ENCODE measurements at places on chromosomes 2 and 18.

- no peak for DNase-seq
Measured at GRCh38 chr2:215397632-215398341, 38.1 kb downstream of the FN1 start.

GRCh38 chr2:62410926-62411456 is 95.0 kb downstream of the TMEM17 start:
- no peak for DNase-seq

- no peak for DNase-seq
Measured at GRCh38 chr2:39723946-39724827, 54.9 kb downstream of the THUMPD2 start.

DNA sequence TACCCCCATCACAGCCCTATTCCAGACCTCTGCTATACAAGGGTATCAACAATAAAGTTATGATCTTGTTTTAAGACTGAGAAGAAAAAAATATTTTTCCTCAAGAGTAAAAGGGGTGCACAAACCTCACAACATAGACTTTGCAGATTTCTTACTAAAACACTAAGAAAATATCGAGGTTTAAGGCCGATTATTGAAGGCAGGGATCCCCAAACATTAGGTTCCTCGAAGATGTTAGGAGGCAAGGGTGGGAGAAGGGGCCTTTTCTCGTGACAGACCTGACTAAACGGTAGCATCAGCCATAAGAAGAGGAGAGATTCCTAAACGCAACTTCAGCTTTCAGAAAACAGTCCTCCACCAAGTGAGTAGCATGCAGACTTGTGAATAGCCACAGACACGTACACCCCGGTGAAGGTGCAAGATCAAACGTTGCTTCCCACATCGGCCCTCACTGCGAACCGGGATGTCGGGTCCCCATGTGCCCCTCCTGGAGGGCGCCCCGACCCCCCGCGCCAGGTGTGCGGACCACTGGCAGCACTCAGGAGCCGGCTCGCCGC is 678 bp downstream of the PIAS2 start:
- peak; percentile 10 for DNase-seq

GRCh38 chr2:60679036-60679780 is 76.9 kb upstream of the PAPOLG start:
- DNase-seq = no peak

DNA sequence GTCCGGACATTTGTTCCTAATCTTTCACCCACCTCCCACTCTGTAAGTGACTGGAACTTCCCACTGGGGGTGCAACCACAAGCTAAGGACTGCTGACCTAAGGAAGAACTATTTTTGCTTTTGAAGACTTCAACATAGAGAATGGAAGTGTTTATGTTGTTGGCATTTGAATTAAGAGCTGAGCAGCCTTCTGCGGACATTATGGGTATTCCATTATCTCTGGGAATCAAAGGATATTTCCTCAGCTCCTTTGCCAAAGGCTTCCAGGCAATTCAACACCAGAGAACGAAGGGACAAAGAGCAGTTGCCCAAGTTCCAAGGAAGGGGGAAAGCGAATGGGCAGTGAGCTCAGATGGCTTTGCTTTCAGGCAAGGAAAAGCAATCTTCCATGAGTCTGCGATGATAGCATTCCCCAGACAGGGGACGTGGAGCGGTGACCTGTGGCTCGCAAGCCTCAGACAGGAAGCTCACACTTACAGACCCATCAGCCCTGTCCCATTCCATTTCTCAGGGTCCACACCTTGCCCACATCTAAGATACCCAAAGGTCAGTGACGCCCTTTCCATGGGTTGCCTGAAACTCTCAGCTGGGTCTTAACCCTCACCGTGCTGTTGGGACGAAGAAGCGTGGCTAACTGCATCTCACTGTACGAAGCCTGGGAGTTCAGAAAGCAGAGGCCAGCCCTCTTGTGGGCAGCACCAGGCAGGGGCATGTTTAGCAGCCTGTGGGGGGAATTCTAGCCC is 116.8 kb downstream of the COPS8 start:
- DNase-seq = no peak

DNA sequence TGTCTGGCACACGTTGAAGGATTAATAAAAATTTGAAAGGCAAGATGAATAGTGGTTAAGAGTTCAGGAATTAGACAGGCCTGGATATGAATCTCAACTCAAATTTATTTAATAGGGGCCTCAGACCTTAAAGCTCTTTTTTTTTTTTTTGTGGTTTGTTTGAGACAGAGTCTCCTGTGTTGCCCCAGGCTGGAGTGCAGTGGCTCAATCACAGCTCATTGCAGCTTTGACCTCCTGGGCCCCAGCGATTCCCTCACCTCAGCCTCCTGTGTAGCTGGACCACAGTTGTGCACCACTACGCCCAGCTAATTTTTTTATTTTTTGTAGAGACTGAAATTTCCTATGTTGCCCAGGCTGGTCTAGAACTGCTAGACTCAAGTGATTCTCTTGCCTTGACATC is 3.0 kb downstream of the ZRANB3 start:
- DNase-seq = no peak

DNA sequence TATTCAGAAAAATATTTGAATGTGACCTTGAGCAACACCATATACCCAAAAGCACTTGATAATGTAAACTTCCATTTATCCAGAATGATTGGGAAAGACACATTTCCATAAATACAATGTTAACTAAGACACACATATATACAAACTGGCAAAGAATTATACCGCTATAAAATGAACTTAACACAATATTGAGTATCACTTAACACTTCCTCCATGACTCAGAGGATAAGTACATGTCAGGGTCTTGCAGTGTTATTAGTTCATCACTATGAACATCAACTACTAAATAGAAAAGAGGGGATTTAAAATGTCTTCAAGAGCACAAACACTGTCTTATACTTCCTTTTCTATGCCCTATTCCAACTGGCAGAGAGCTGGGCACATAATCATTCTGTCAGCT is 18.6 kb downstream of the WDSUB1 start:
- DNase-seq = no peak

- no peak for DNase-seq
Measured at GRCh38 chr2:72864500-72864899, 22.7 kb upstream of the SPR start.

DNA sequence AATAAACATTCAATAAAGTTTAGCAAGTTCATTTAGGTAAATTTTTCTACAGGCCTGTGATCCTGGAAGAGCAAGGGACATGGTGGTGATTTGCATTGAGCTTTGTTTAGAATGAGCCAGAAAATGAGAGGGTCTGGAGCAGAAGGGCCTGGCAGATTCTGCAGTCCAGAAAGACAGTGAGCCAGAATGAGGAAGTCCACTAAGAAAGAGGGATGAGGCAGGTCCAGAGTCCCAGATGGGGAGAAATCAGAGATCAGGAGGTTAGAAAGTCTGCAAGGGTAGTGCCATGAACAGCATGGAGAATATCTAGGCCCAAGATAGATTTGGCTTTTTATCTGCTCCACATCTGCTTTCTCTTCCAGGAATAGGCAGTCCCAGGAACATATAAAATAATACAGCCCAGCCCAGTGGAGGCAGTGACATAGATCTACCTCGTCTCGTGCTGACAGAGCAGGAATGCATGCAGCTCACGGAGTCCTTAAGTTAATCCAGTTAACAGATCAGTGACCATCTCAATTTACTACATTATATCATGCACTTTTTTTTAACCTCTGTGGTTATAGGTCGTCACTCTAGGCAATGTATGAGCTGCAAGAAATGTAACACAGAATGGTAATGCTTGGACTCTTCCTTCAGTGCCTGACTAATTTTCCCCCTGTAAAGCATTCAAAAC is 429.0 kb downstream of the SUCLG1 start:
- DNase-seq = no peak

DNA sequence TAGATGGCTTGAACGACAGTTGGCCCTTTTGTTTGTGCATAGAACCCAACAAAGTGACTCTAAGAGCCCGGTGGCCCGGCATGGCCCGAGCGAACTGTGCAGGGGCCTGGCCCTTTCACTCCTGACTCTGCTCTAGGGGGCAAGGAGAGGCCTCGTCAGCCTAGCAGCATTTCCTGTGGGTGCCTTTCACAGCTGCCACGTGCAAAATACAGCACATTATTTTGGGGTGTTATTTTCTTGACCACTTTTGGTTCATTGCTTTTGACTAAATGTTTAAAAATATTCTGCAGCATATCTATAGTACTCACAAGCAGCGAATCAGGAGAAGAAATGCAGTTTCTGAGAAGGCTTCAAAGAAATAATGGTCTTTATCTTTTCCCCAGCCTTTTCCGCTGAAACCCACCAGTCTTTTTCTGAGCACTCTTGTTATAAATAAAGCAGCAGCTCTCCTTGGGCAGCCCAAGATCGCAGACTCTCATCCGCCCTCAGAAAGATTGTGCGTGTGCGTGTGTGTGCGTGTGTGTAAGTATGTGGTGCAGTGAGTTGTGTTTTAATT is 31.3 kb downstream of the DGKD start:
- DNase-seq = no peak

GRCh38 chr2:119301413-119301812 is 65.2 kb downstream of the C2orf76 start:
- no peak for DNase-seq

GRCh38 chr2:239022437-239023260 is 174.8 kb downstream of the TWIST2 start:
- DNase-seq = no peak

DNA sequence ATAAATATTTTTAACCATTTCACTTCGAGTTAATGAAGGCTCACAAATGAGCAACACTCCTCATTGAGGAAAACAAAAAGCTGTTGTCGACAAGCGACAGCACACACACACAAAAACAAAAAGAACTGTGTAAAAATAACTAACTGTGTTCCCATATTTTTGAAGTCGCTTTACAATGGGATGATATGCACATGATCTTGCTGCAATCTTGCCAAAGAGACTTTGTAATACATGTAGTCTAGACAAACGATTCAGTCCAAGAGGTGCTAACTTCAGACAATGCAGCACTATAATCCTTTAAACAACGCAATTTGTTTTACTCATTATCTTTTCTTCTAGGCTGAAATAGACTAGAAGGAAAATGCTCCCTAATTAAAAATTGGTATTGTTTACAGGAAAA is 7.2 kb upstream of the USP34 start:
- no peak for DNase-seq

GRCh38 chr2:40740419-40740818 is 288.5 kb upstream of the SLC8A1 start:
- DNase-seq = no peak

- no peak for DNase-seq
Measured at GRCh38 chr2:115874427-115874826, 1432.0 kb downstream of the DPP10 start.

- no peak for DNase-seq
Measured at GRCh38 chr2:156918410-156918809, 339.1 kb upstream of the GALNT5 start.

GRCh38 chr2:56231361-56231760 is 47.6 kb downstream of the CCDC85A start:
- no peak for DNase-seq

GRCh38 chr2:38187541-38188011 is 111.6 kb upstream of the CYP1B1 start:
- no peak for DNase-seq

- DNase-seq = no peak
Measured at GRCh38 chr2:38740851-38741731, 10.1 kb downstream of the SRSF7 start.

DNA sequence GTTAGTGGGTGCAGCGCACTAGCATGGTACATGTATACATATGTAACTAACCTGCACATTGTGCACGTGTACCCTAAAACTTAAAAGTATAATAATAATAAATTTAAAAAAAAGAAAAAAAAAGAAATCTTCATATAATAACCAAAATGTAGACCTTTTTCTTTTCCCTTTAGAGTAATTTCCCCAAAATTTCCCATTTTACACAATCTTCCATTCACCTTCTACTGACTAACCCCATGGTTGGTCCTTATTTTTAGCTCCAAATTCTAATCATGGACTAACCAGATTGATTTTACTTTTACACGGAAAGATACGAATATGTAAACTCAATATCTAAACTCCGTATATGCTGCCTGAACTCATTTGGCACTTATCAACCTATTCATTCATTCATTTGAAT is 7.7 kb downstream of the KCTD18 start:
- no peak for DNase-seq

DNA sequence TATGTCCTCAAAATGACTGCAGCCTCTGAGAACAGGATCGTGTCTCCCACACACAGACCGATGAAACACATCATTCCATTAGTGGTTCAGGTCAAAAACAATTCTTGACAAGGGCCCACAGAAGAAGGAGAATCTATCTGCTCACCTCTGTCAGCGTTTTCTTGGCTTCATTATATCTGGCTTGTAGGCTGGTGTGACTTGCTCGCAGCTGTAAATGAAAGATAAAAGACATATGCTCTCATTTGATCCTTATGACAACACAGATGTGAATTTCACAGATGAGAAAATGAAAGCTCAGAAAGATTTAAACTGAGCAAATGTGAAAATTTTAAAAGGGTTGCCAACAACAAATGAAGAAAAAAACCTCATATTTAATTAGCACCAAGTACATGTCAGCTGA is 61.6 kb downstream of the CCDC93 start:
- DNase-seq = no peak

DNA sequence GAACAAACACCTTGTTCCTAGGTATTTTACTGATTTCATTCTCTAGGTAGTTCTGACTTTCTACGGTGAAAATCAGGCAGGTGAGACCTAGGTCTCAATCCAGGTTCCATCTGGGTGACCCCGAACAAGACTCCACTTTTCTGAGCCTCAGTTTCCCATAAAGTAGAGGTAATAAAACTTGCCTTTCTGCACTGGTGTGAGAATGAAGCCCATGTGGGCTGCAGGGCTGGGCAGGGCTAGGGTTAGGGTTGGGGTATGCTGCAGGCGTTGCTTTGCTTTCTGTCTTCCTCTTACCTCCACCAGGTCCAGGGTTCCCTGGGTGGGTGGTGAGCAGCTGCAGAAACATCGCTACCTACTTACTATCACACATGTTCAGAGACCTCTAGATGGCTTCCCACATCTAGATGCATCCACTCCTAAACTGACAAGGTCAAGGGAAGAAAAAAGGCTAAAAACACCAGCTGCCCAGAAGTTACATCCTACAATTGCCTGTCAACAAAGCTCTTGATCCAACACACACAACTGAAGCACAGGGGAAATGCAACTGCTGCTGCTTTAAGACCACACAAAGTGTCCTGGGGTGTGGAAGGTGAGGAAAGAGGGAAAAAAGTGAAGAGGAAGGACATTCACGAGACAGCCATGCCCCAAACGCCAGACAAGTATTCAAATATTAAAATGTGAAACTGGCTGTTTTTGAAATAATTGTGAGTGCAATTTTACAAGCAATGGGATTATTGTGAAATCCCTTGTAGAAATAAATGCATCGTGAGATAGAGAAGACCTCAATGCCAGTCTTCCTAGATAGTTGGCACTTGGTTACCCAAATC is 23.5 kb downstream of the MBP start:
- no peak for DNase-seq

GRCh38 chr2:62441421-62441820 is 64.6 kb downstream of the TMEM17 start:
- no peak for DNase-seq

Data from stimulated activated CD8-positive, alpha-beta memory T cell treated with anti-CD3 and anti-CD28 coated beads, Interleukin-4, amount 100 ng/mL, for 1 hour (primary cell).